ENCODE measurements at places on chromosomes 4 and X. TPM values are rescaled to one million over a fixed set of nuclear protein-coding genes. Genes with fewer than 3 reads are reported as not detected.
A peak's percentile ranks its signal among the peaks of the same experiment; 100 is the strongest.

Gene SRPX2
- not detected for total RNA-seq

DNA sequence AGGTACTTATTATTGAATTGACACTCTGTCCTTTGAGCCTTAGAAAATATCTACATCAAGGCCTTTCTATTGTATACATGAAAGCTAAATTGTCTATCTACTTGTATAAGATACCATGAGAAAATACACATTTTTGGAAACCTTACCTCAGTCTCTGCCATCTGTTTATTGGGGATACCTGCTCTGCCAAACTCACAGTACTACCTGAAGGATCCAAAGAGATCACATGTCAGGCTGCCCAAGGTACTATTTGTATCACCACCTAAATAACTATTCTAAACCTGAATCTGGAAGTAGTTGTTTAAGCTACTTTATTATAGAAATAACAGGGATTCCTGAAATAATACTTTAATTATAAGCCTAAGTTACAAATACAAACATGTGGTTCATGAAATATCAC is 126.2 kb downstream of the PALLD start:
- DNase-seq, result no peak

Gene BCORL1
- total RNA-seq, result 7.0 TPM

DNA sequence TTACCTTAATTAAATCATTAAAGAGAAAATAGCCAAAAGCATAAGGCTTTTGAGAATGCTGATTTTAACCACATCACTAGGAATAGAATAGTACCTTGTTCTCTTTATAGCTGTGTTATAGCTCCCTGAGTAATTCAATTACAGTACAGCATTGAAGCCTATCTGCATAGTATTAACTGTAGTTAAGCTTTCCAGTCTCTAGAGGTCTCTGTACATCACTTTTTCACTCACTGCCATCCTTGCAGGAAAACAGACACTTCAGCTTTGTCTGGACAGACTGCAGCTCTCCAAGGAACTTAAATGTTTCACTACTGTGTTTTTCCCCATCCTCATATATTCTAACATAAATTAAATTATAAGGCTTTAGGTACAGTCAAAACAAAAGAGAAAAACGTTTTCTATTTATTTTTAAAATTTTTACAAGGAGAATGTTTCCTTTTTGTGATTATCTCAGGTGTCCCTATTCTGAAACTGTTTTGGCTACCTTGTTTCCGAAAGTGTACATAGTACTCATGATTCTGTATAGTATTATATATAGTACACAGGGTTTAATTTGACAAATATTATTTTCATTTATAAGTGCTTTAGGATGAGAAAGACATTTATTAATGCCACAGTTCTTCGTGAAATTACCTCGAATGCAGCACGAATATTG is 407.9 kb downstream of the PCDH18 start:
- DNase-seq, result no peak

Gene NKAP
- 3.2 TPM for total RNA-seq

Gene GK
- 5.7 TPM for total RNA-seq

DNA sequence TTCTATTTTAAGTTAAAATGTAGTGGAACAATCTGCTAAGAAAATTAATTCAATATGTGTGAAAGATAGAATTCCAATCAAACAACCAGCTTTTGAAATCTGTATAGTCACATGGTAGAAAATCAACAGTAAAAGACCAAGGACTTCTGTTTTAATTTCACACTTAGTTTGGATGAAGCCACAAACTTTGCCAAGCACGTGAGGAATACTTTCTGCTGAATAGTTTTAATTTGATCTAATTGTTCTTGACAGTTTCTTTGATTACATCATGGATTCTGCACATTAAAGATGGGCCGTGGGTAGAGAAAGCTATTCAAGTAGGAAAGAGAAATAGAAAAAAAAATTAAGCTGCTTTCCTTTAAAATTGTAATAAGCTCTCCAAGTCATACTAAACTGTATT is 137.9 kb upstream of the FAM241A start:
- no peak for DNase-seq

- no peak for DNase-seq
Observed at GRCh38 chr4:186204103-186204559, 12.8 kb downstream of the CYP4V2 start.

DNA sequence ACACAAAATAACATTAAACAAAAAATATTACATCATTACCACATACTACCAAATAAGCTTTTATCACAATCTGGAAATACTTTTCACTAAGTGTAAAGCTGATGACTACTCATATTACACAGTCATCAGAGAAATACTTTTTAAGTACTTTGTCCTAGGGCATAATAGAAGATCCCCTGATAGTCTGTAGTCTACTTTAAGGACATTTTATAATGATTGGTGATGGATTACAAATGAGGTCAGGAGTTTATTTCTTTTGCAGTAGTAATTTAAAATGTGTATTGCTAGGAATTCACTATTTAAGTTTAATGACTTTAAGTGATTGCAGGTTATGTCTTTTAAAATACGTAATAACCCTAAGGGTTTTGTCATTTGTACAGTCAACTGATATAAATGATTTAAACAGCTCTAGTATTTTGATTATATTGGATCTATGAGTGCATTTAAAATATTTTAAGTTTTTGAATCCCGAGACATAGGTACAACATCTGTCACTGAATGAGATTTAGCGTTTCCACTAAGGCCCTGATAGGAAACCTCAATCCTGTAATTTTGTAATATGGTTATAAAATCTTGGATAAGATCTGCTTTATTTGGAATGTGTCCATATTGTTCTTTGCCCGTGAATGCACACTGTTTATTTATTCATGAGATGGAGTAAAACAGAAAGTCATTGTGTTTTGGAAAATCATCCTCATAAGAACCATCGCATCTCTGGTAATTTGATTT is 189.5 kb downstream of the ARAP2 start:
- no peak for DNase-seq

Gene PDE6B
- total RNA-seq, result 36.4 TPM

DNA sequence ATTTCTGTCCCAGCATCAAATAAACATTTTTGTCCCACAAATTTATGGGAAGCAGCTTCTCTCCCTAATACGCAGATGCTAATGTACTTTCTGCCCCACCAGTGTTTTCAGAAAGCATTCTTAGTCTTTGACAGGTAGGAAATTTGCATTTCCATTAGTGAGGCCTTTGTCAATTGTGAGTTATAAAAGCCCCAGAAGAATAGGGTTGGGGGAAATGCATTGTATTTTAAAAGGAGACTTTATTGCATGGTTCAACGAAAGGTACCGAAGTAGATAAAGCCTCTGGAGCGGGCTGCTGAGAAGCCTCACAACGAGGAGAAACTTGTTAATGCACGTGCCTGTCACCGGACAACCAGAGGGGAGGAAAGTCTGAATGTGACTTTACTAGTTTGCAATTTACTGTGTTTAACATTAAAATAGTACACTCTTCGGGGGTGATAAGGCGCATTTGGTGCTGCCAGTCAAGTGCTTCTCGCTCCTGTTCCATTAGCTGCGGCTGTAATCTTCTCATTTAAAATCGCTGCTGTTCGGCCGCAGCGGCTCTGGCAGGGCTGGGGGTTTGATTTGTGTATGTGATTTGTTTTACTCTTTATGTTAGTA is 63.4 kb downstream of the DCTD start:
- DNase-seq, result no peak

DNA sequence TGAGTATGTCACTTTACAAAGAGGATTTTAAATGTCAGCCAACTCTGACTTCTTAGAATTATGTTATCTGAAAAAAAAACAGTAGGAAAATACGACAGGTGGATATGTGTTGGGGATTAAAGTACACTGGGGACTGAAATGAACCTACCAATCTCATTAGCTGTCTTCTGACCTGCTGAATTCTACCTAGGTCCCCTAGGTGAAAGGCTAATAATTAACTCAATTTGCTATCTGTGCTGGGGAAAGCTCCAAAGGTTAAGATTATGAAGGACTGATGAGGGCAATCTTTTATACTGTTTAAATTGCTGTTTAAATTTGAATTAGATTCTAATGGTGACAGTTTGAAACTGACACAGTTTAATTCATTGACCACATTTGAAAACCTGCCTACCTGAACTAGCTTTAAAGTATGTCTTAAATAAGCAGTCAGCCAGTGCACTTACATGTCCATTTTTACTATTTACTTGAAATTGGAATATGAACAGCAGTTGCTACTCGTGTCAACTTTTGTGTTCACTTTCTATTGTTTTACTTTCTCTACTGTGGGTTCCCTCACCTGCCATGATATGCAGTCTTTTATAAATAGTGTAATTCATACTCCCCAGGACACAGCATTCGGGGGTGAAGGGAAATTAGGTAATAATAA is 977.3 kb downstream of the C4orf33 start:
- no peak for DNase-seq

DNA sequence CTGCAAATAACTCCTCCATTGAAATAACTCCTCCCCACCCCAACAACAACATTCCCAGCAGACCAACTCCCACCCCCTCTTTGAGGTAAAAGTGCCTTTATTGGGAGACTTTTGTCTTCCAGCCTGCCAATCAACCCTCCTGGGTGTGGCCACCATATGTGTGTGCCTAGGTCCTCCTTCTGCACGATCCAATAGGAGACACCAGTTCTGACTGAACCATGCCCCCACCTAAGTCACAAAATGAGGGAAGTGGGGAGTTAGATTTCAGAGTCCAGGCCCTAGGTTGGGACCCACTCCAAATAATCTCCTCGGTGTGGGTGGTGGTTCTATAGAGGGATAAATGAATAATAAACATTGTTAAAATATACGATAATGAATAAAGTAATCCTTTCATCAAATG is 3.0 kb downstream of the PLP2 start:
- no peak for DNase-seq

Gene VGLL1
- not detected for total RNA-seq

DNA sequence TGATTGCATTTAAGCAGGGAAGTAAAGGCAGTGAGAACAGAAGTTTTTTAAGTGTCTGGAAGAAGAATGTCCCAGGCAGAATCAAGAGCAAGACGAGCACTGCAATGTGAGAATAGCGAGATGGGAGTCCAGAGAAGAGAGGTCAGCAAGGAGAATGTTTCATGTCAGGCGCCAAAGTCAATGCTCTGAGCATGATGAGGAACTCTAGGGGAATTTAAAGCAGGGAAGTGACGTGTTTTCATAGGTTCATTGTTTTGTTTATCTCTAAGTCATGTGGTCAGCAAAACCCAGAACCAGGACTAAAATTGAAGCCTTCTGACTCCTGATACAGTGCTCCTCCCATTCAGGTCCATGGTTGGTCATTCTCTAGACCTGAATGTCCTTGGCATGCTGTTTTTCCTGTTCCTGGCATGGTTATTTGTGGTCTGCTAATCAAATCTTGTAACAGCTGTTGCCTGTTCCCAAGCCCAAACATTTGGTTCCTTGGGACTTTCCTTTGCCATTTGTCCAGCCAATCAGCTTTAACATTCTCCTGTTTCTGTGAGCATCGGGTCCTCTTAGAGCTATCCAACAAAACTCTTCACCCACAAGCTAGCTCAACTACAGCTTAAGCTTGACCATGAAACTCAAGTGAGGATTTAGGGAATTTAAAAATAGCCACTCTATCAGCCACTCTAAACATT is 37.7 kb downstream of the PTCHD1 start:
- no peak for DNase-seq

GRCh38 chrX:22278375-22278774 is 5.7 kb downstream of the CBLL2 start:
- no peak for DNase-seq

DNA sequence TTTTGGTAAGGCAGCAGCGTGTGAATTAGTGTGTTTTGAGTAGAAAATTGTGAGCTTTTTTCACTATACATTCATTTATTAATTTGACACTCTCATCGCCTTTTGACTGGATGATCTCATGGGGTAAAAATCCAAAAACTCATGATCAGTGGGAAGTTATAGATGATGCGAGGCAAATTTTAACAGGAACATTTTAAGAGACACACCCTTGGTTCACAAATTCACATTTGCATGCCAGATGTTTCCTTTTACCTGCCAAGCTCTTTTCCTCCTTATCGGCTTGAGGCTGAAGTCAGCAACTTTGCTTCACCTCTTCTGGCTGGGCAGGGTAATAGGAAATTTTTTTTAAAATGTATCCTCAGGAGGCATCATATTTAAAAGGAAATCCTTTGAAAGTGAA is 318.0 kb upstream of the HS3ST1 start:
- DNase-seq, result no peak

- peak; percentile 81 for DNase-seq
Observed at GRCh38 chr4:4541661-4542570, at the start of gene STX18. Gene STX18 (minus strand): TSS chr4:4542048. CDS start chr4:4541964, 84 bp downstream.

- no peak for DNase-seq
Observed at GRCh38 chrX:53320543-53321229, 39.3 kb upstream of the IQSEC2 start.

- no peak for DNase-seq
Observed at GRCh38 chrX:42128020-42128419, 204.7 kb upstream of the CASK start.

Gene AIFM1
- total RNA-seq, result 10.0 TPM

Gene GYG2
- 1.6 TPM for total RNA-seq

DNA sequence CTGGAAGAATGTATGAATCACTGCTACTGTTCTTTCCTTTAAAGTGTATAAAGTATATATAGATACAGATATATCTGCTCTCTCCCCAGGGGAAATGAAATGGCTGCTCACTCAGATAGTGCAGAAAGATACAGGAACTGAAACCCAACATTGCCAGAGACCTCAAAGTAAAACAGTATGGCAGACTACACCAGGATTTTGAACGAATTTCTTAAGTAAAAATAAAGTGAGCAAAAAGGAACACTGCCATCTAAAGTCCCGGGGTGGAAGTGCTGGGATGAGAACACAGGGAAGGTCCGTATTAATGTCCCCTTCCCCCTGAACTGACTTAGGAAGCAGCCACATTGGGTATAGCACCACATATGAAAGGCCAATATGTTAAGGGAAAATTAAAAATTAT is 93.4 kb downstream of the TMA16 start:
- DNase-seq, result no peak

DNA sequence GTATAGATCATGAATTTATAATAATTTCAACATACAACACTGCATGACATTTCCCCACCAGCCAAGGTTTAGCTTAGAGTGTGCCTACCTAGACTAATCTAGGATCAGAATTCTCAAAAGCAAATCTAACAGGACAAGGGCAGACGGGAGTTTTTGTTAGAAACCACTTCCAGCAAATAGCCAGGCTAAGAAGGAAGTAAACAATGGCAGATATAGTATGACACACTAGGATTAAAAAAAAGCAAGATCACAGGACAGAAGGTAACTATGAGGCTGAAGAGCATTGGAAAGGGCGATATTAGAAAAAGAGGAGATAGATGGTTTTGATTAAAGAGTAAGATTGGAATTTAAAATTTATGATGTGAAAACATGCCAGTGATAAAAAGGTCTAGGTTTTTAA is 124.8 kb downstream of the LRBA start:
- DNase-seq, result no peak

- peak; percentile 35 for DNase-seq
Observed at GRCh38 chrX:20265726-20266681, 705 bp downstream of the RPS6KA3 start.

GRCh38 chrX:107880054-107880610 is 54.5 kb downstream of the MID2 start:
- no peak for DNase-seq

GRCh38 chr4:155509555-155509954 is 132.8 kb upstream of the MAP9 start:
- DNase-seq, result no peak

Gene PTPN13
- total RNA-seq, result 0.81 TPM

- no peak for DNase-seq
Observed at GRCh38 chrX:115112411-115112810, 76.8 kb upstream of the RBMXL3 start.

All from hematopoietic multipotent progenitor cell (in vitro differentiated cells).